ENCODE measurements at places on chromosomes 4 and X. TPM values are rescaled to one million over a fixed set of nuclear protein-coding genes. Genes with fewer than 3 reads are reported as not detected.

UBE2K gene
- 38.8 TPM for total RNA-seq

GRCh38 chrX:97968376-97969163 is 1084.9 kb downstream of the RPA4 start:
- DNase-seq = no peak

DNA sequence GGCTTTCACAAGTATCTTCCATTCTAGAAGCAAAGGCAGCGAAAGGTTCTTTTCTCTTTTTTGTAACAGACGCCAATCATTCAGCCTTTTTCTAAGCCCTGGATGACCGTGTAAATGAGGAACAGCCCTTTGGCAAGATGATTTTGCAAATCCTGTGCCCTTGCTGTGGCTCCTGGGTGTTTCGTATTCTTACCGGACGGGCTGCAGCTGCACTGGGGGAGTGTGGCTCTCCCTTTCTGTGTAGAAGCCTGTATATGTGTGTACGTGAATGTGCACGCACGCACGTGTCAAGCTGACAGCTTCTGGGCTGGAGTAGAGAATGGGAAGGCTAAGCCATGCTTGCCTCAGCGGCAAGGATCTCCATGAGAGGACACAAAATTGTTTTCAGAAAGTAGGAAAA is 8.2 kb downstream of the GRPEL1 start:
- DNase-seq = no peak

- DNase-seq = no peak
Measured at GRCh38 chrX:111348429-111348828, 63.6 kb downstream of the DCX start.

- DNase-seq = no peak
Measured at GRCh38 chr4:73432169-73433000, 3.6 kb upstream of the AFP start.

All from Peyer's patch (tissue), 4 donors.